ENCODE measurements at places on chromosomes 2 and 18. TPM values are rescaled to one million over a fixed set of nuclear protein-coding genes. Genes with fewer than 3 reads are reported as not detected.

Gene GPR45
- total RNA-seq, result 0.29 TPM

Gene FKBP7
- total RNA-seq, result 70.7 TPM

GRCh38 chr2:109428841-109429566 is 184.8 kb downstream of the SEPTIN10 start:
- no peak for DNase-seq

DNA sequence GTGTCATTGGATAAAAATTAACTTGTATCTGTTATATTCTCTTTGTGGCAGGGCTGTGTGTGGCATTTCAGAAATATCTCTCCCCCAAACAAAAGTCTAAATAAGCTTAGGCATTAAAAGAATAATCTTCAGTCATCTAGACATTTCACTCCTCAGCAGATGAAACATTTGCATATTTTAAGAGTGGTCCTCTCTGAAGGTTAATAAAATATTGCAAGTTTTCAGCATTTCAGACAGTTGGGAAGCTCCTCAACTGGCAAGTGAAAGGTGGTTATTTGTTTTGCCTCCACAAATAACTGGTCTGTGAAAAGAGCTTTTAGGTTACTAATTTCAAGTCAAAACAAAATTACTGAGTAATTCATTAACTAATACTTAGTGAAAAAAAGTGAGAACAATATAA is 462.6 kb downstream of the EPHA4 start:
- DNase-seq, result no peak

DNA sequence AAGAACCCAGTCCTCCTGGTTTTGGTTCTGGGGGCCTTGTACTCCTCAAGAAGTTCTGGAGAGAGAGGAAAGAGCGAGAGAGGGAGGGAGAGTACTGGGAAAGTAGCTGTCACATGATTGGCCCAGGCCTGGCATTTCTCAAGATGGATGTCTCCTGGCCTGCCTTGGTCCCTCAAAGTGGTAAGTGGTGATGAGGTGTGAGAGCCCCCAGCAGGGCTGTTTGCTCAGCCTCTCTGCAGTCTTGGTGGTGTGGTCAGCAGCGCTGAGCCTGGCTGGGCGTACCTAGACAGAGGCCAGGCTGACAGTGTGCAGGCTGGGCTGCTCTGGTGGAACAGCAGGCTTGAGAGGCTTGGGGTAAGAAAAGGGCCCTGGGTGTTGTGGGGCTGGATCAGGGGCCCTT is 2.5 kb downstream of the SPEG start:
- DNase-seq, result no peak

Gene CAPN14
- total RNA-seq, result not detected

Gene RGPD3
- total RNA-seq, result 0.39 TPM

DNA sequence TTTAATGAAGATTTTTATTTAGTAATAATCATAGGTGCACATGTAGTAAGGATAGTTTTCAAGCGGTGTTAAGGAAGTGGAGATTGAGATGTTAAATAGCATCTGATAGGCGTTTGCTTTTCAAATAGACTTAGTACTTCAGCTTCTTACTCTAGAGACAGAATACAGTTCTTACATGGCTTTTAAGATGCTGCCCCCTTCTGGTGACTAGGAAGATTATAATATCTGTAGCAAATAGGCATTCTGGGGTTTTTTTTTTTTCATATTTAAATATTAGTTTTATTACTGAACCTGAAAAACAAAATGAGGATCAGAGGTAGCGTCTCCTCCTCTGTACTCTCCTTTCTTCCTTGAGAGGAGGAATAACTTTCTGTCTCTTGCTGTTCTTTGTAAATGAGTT is 100.2 kb downstream of the AGAP1 start:
- DNase-seq, result no peak

Gene TXNDC2
- not detected for total RNA-seq

- no peak for DNase-seq
These were observed 104.6 kb upstream of the SLC14A2 start for GRCh38 chr18:45510656-45511055.

Gene SOCS6
- total RNA-seq, result 23.8 TPM

DNA sequence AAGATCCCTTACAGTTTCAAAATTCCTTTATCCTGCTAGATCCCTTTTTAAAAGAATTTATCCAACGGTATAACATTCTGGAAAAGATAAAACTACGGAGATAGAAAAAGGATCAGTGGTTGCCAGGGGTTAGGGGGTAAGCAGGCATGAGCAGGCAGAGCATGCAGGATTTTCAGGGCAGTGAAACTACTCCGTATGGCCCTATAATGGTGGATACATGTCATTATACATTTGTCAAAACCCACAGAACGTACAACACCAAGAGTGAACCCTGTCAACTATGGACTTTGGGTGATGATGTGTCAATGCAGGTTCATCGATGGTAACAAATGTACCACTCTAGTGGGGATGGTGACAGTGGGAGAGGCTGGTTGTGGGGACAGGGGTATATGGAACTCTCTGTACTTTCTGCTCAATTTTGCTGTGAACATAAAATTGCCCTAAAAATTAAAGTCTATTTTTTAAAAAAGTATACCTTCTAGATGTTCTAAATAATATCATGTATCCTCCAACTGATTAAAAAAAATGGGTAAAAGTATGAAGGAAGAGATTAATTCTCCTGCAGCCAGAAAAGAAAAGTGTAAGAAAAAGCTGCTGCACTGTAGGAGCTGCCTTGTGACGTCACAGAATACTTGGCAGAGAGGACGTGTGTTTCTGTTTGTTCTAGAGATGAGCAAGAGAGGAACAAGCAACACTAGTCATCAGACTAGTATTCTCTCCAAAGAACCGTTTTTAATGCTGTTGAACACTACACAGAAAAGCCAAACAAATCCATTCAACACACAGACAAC is 23.6 kb downstream of the ANKRD44 start:
- peak; percentile 73 for DNase-seq

DNA sequence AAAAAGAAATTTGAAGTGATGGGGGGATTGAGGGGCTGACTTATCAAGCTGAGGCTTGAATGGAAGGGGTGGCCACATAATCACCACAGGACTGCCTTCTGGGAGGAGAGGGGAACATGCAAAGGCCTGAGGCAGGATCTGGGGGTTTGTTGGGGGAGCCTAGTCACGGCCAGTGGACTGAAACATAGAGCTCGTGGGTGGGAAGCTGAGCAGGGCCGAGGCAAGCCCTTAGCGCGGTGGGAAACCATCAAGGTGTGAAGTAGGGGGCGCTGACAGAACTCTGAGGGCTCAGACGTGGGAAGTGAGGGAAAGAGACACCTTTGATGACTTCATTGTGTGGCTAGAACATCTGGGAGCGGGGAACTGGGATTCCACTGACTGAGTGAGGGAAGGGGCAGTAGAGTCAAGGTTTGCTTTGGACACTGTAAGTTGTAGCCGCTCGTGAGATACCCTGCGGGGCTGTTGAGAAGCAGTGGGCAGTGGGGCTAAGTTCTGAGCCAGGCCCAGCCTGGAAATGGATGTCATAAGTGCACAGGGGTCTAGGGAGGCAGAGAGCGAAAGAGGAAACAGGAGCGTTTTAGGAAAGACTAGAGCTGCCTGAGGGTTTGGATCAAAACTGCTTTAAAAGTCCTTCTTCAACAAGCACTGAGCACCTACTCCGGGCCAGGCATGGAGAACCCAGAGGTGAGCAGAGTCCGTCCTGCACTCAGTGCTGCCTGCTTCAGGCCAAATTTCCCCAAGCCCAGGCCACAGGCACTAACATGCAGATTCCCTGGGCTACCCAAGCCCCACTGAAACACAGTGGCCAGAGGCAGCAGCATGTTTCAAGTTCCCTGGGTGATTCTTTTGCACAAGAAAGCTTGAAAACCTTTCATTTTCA is 686 bp upstream of the SNORC start:
- DNase-seq, result no peak

Gene L3MBTL4
- total RNA-seq, result 6.8 TPM

DNA sequence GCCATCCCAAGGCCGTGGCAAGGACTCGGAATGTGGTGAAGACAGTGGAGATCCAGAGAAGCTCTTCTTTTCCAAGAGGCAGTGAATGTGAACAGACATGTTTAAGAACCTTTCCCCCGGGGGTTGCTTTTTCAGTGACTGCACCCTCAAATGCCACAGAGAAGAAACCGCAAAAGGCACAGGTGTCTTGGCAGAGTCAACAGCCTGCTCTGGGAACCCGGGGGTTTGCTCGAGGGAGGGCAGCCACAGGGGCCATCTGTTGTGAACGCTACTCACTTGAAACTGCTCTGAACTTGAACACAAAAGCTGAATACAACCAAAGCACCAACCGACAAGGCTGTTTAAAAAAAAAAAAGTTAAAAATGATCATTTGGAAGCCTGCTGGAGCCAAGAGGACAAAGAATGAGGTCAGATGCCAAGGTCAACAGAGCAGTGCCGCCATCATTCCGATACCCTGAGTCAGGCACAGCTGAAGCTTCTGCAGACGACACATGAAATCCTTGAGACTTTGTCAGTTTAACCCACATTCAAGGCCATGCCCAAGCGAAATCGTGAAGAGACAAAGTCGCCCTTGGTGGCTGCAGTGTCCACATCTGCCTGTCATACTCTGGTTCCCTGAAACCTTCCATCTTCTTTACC is 47.4 kb downstream of the PSMG2 start:
- no peak for DNase-seq

DNA sequence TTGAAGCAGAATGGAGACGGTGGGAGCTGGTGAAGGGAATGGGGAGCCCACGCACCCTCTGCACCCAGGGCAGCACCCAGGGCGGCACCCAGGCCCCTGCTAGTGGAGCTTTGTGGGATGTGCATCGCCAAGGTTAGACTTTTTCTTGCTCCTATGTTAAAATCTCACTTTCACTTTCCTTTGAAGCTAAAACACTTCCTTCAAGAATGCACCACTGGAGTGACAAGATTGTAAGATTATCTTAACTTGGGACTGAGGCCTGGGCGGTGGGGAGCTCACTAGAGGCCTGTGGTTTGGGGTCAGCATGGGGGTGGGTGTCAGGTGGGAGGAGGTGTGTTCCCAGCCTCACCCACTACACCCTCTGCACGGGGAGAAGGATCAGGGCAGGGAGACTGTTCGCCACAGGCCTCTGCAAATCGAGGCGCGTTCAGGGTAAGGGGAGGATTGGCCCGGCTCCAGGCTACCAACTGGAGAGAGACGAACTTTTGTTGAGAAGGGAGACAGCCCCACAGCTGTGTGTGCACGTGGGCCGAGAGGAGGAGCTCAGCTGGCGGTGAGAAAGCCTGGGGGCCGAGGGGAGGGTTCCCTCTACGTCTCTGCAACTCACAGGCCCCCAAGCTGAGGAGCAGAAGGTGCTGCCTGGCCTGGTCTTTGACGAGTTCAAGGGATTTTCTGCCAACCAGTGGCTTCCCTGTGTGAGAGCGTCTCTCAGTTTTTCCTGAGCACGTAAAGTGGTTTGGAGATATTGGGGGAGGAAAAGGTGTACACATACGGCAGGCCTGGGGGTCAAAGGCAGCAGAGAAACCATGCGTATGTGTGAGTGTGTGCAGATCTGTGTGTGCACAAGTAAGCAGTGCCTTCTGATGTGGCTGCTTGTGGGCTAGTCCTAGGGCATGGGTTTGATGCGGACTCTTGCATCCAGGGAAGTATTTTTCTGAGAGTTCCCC is 147.7 kb downstream of the KLHL29 start:
- DNase-seq, result no peak

Data from SJSA1 (cell line).